Common myeloid progenitor, CD34-positive (primary cell): ENCODE measurements at places on chromosomes 13 and 19.

DNA sequence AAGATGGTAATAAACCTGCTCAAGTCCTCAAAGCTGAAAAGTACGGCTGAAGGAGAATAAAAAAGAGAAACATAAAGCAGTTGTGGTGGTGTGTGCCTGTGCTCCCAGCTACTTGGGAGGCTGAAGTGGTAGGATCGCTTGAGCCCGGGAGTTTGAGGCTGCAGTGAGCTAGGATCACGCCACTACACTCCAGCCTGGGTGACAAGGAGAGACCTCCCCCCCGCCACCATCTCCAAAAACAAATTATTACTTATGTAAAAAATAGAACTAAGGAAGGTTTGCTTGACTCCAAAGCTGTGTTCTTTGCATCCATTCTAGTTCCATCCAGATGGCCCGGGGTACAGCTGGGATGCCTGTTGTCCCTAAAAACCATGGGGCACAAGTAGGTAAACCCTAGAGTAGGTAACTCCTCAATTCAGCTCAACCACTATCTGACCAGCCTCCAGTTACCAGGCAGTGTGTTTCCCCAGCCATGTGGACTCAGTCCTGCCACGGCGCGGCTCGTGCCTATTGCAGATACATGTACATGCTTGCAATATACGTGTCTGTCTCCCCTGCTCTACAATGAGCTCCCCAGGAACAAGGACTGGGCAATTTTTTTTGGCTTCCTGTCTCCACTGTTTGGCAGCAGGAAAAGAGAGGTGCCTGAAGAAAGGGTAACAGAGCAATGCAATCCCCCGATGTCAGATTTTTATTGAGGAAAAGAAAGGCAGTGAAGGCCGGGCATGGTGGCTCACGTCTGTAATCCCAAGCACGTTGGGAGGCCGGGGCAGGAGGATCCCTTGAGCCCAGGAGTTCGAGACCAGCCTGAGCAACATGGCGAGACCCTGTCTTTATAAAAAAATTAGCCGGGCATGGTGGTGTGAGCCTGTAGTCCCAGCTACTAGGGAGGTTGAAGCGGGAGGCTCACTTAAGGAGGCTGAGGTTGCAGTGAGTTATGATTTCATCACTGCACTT lies 101.3 kb downstream of the GNG7 start:
- DNase-seq = no peak

DNA sequence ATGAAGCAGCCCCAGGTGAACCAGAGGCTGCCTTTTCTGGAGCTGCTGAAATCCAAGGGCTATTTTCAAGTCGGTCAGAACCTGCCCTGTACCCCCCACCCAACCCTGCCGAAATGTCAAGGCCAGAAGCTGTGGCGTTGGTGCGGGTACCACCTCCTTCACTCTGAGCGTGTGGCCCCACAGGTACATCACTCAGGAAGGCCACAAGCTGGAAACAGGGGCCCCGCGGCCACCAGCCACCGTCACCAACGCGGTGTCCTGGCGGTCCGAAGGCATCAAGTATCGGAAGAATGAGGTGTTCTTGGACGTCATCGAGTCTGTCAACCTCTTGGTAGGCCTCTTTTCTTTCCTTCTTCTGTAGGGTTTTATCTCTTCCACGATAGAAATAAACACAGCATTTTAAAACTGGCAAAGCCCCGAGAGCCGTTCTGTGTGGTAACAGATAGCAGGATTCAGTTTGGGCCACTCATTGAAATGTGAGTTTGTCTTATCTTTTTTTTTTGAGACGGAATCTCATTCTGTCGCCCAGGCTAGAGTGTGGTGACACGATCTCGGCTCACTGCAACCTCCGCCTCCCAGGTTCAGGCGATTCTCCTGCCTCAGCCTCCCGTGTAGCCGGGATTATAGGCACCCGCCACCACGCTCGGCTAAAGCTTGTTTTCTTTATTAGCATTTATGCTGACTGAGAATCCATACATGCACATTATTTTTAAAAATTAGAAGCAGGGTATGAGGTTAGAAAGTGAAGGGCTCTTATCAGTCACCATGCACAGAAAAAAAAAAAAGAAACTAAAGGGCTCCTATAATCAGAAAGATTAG lies 11.3 kb downstream of the AP1M1 start:
- DNase-seq = peak; percentile 51

GRCh38 chr13:46908501-46908900 lies 11.6 kb upstream of the HTR2A start:
- DNase-seq = no peak

DNA sequence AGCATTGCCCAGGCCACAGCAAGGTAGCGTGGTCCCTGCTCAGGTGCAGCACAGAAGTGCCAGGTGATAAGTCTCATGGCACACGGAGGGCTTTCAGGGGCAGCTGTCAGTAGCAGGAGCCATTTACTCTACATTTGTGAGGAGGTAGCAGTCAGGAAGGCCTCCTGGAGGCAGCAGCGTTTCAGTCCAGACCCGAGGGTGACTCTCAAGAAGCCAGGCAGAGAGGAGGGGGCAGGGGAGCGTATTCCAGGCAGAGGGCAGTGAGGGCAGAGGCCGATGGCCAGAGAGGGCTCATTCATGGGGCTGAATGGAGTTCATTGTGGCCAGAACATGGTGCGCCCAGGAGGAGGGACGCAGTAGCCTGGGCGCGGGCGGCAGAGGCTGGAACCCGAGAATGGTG lies 8.9 kb downstream of the PIAS4 start:
- no peak for DNase-seq

- DNase-seq = no peak
Observed at GRCh38 chr13:84050536-84050935, 168.3 kb upstream of the SLITRK1 start.

DNA sequence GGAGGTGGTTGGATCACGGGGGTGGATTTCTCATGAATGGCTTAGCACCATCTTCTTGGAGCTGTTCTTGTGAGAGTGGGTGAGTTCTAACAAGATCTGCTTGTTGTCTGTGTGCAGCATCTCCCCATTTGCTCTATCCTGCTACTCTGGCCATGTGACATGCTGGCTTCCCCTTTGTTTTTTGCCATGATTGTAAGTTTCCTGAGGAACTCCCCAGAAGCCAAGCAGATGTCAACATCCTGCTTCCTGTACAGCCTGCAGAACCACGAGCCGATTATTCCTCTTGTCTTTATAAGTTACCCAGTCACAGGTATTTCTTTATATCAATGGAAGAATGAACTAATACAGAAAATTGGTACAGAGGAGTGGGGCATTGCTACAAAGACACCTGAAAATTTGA lies 2.3 kb upstream of the SIGLEC12 start:
- DNase-seq = no peak

DNA sequence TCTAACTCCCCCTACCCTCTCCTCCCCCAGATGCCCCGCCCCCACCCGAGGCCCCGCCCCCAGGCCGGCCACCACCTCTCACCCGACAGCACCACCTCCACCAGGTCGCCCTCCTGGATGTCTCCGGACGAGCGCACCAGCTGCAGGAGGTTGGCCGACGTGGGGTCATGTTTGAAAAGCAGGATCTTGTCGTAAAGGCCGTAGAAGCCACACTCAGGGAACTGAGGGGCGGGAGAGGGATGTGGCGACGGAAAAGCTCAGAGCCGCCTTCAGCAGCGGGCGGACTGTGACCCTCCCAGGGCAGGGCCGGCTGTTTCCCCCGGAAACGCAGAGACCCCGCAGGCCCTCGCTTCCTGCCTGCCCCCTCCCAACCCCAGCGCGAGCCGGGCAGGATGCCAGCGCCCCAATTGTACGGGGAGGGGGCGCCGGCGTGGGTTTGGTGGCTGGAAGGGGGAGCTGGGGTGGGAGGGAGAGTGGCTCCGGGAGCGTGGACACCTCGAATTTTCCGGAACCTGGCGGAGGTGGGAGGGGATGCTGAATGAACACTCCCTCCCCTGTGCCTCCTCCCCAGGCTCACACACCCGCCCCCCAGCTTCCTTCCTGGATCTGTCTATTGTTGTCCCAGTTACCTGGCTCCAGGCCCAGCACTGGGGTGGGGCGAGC lies 3.0 kb downstream of the PRKD2 start:
- DNase-seq = peak; percentile 94

DNA sequence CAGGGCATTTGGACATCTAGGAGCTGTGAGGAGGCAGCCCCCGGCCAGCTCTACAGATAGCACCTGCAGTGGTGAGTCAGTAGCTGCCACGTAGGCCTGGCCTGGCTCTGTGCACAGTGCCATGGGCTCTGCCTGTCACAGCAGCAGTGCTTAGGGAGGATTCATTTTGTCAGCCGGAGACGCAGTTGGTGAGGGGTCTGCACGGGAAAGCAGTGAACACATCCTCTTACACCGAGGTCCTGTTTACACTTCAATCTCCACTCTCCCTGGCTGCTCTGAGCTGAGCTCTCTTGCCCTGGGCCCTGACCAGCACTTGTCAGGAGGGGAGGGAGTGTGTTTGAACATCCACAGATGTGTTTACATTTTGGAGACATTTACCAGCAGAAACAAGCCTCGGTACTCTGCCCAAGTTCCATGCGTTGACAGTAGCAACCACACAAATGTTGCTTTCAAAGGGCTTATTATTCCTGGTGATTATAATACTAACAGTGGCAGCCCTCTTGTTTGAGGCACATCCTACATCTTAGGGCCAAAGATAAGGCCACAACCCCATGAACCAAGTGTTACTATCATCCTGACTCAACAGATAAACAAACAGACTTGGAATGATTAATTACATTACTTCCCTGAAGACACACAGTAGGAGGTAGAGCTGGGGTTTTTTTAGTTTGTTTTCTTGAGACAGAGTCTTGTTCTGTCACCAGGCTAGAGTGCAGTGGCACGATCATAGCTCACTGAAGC lies 148.9 kb downstream of the USP12 start:
- DNase-seq = no peak

- DNase-seq = no peak
Observed at GRCh38 chr13:54945973-54946372, 1917.4 kb downstream of the OLFM4 start.

DNA sequence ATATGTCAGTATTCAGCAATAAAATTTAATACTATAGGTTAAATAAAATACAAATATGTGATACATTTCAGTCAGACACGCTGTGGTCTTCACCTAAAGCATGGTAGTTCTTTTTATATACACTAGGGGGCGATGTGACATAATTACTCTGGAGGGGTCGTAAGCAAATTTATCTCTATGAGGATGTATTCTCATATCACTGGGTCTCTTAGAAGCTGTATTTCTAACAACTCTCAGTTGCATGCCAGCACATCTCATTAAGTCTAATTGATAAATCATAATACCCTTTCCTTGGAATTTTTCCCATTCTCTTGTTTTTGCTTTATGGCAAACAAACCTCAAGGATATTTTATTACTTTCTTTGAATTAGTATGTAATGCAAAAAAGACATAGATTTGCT lies 3.9 kb upstream of the PCDH17 start:
- DNase-seq = peak; percentile 67

DNA sequence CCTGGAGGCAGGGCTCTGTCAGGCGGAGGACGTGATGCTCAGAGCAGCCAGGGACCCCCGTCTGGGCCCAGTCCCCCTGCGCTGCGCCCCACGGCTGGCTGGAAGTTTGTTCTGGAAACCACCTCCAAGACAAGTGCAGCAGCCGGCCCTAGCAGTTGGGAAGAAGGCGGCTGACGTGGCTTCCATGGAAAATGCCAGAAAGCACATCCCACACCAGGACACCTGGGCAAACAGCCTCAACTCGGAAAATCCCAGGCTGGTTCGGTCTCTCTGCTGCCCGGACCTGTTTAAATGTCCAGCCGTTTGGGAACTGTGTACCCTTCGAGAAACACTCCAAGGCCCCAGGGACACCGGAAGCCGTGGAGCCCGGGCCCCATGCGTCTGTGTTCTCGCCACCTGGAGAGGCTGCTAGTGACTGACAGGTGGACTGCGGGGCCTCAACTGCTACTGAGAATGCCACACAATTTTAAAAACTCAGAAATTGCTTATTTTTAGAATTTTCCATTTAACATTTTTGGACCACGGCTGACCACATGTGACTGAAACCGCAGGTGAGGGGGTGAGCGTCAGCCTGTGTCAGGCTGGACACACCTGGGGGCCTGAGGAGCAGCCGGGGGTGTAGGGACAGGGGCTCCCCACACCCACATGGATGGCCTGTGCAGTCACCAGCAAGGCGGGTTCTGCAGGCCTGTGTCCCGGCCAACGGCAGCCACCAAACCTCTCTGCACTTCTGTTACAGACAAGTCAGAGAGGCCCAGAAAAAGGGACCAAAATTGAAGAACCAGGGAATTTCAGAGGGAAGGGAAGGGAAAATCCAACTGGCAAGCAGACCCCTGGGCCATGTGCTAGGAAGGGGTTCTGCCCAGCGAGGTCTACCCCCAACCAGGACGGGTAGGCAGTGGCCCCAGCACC lies 31.7 kb downstream of the RASA3 start:
- DNase-seq = no peak

GRCh38 chr19:15428956-15429824 lies 10.4 kb upstream of the AKAP8L start:
- no peak for DNase-seq

- no peak for DNase-seq
Observed at GRCh38 chr13:23599083-23599925, 29.1 kb downstream of the TNFRSF19 start.

DNA sequence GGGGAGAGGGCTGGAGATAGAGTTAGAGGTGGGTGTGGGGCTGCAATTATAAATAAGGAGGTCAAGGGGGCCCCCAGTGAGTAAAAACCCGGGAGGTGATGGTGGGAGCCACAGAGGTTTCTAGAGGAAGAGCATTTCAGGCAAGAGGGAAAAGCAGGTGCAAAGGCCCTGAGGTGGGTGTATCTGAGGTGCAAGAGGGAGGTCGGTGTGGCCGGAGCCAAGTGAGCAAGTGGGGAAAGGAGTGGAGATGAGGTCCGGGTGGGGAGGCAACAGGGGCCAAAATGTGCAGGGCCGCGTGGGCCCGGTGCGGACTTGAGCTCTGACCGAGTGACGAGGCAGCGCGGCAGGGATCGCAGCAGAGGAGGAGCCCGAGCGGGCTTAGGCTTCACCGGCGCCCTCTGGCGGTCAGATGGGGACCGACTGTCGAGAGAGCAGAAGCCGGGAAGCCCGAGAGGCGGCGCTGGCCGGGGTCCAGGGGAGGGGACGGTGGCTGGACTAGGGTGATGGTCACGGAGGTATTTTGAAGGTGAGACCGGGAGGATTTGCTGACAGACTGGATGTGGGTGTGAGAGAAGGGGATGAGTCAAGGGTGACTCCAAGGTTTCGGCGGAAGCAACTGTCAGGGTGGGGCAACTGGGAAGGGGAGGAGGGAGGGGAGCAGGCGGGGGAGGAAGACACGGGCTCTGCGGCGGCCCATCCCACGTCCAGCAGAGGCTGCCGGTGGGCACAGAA lies 17.7 kb upstream of the SPACA4 start:
- peak; percentile 88 for DNase-seq

- no peak for DNase-seq
Observed at GRCh38 chr13:34409496-34410182, 532.4 kb upstream of the NBEA start.

- no peak for DNase-seq
Observed at GRCh38 chr13:78410164-78410563, 193.2 kb downstream of the POU4F1 start.

DNA sequence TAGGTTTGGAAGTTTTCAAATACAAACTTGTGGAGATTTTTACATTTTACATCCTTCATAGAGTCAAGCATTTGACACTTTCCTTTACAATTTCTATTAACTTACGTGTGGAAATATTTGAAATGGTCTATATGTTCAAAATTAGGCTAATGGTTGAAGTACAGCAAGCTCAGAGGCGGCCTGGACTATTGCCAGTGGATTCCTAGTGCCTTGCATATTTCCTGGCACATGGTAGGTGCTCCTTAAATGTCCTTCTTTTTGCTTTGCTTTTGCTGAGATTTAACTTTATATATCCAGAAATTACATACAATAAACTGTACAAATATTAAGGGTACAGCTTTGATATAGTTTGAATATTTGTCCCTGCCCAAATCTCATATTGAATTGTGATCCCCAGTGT lies 93.9 kb downstream of the UBL3 start:
- DNase-seq = no peak

- DNase-seq = no peak
Observed at GRCh38 chr19:18264137-18264854, 10.0 kb downstream of the IQCN start.
